NCI-H446 treated with DMSO at 0.1 percent for 48 hours (cell line): ENCODE measurements at places on chromosomes 7 and 10.

DNA sequence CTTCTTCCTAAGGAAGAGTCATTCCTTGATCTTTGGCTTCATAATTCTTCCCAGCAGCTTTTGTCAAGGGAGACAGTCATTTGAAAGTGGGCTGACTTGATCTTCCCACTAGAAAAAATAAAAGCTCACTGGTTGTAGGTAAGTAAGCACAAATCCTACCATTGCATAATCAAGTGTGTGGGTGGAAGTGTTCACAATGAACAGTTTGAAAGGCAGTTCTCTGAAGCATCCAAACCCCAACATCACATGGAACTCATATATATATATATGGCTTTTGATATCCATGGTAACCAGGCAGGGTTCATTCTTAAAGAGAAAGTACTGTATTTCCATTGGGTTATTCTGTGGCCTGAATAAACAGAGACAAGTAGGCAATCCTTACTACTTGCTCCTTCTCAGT, 51.6 kb downstream of the ARMH3 start:
- no peak for DNase-seq

DNA sequence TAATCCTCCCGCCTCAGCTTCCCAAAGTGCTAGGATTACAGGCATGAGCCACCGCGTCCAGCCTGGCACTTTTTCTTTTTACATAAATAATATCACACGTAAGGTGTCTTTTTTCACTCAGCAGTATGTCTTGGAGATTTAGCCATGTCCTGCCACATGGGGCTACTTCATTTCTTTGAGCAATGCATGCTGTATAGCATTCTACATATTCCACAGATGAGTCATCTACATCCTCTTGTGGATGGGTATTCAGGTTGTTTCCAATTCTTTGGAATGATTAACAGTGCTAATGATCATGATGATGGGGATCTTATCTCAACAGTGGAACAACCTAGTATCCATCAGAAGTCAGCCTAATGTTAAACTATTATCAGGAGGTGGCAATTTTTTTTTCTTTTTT, 50.8 kb downstream of the ZNF503 start:
- no peak for DNase-seq

GRCh38 chr10:14010769-14011574, 319.8 kb downstream of the FRMD4A start:
- no peak for DNase-seq

DNA sequence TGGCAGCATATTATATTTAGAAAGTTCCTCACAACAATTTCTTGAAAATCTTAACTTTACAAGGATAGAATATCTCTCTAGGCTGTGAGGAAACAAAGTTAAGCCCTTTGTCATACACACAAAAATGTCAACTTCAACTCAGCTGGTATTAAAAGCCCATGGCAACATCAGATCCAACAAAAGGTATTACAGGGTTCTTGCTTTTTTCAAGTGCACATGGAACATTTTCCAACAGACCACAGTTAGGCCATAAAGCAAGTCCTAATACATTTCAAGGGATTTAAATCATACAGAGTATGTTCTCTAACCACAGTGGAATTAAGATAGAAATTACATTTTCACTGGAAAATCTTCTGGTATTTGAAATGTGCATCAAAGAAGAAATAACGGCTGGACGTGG, 71.9 kb upstream of the OIT3 start:
- DNase-seq = no peak

- no peak for DNase-seq
Observed at GRCh38 chr10:98086837-98087708, 47.4 kb upstream of the R3HCC1L start.

GRCh38 chr7:30225863-30226613, 58.4 kb upstream of the ZNRF2 start:
- peak; percentile 56 for DNase-seq

GRCh38 chr7:99693427-99694200, 13.8 kb upstream of the CYP3A5 start:
- DNase-seq = no peak

- no peak for DNase-seq
Observed at GRCh38 chr10:9023206-9023605, 968.7 kb downstream of the GATA3 start.

- DNase-seq = no peak
Observed at GRCh38 chr7:52500841-52501240, 534.6 kb upstream of the POM121L12 start.

DNA sequence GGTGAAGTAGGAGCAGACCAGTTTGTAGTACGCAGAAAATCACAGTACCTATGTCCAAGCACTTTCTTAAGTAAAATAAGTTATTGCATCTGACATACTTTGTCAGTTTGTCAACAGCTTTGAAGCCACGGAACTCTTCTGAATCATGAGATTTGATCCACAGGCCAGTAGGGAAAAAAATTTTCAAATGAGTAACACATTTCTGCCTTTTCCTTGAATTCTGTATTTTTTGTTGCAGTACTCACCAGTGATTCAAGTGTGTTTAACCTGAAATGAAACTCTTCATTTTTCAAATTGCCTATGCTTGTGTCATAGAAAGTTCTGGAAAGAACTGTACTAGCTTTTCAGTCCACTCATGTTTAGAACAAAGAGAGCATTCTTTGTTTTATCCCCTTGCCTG, 337.7 kb downstream of the GATA3 start:
- DNase-seq = no peak

- no peak for DNase-seq
Observed at GRCh38 chr7:156865493-156865892, 27.5 kb downstream of the LMBR1 start.

- no peak for DNase-seq
Observed at GRCh38 chr7:95245828-95246500, 78.4 kb downstream of the PON1 start.

DNA sequence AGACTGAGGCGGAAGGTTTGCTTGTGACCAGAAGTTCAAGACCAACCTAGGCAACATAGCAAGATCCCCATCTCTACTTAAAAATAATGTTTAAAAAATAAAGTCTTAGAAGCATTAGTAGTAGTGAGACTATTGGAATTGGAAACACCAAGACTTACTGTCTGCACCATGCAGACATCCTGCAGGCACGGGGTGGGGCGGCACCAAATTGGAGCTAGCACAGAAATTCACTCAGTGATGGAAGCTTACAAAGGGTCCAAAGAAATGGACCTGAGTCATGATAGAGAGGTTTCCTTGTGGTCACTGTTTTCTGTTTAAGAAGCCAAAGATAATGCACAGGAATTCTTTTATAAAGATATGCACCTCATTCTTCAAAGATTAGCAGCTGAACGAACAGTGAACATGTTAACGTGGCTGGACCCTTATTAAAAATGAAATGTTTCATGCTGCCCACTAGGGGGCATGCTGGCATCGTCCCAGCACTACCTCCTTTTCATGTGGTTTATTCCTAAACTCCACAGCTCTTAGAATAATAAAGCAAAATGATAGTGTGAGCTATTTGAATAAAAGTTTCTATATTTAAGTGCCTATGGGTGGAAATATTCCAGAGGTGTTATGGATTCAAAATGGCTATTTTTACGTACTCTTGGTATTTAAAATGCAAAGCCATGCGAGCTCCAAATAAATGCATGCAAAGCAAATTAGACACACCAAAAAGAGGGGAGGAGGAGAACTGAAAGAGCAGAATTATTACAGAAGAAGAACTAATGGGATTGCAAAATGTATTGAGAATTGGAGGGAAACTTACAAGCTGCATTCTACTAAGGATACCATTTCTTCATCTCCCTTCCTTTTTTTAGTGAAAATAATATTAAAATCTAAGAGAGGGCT, 28.6 kb downstream of the PDSS1 start:
- DNase-seq = peak; percentile 17

DNA sequence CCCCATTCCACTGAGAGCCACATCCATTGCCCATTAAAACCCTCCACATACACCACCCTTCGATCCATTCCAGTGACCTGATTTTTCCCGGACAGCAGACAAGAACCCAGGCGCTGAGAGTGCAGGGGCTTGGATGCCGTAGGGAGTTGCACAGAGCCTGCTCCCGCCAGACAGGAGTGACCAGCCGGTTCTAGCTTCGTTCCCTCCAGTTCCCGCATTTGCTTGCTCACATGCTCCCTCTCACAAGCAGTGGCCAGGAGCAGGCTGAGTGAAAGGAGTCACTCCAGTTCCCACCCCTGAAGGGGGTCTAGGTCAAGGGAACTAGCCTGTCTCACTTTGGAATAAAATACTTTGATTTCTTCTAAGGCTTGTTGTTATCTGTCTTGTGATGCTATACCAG, 119.5 kb downstream of the SKIDA1 start:
- DNase-seq = no peak

- DNase-seq = peak; percentile 91
Observed at GRCh38 chr7:124630395-124630794, 135.2 kb downstream of the GPR37 start.

DNA sequence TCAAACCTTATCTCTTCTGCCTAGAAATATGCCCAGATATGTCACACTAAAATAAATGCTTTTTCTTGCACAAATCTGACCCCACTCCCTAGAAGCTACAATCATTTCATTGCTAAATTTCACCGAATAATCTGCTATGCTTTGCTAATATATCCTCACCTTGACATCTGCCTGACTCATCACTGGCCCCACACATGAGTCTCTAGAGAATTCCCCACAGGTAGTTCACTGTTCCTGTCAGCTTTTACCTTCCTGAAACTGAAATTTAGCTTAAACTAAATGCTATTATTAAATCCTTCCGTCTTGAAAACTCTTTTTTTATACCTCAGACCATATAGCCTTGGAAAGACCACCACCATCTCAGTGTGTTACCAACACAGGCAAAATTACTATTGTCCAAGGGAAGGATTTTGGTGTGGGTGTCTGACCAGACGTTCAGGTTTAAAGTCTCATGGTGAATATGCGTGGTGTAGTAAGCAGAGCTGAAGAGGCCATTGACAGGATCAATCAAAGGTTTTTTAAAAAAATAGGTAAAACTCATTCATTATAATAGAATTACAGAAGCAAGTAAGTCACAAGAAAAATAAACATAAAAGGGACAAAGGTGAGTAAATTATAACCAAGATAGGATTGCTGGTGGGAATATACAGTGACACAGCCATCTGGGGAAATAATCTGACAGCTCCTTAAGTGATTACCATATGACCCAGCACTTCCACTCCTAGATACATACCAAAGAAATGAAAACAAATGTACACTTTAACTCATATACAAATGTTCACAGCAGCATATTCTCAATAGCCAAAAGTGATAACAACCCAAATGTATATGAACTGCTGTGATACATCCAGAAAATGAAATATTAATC, 173.5 kb downstream of the KMT2E start:
- DNase-seq = no peak

GRCh38 chr7:132942701-132943100, 139.2 kb downstream of the CHCHD3 start:
- DNase-seq = peak; percentile 20

DNA sequence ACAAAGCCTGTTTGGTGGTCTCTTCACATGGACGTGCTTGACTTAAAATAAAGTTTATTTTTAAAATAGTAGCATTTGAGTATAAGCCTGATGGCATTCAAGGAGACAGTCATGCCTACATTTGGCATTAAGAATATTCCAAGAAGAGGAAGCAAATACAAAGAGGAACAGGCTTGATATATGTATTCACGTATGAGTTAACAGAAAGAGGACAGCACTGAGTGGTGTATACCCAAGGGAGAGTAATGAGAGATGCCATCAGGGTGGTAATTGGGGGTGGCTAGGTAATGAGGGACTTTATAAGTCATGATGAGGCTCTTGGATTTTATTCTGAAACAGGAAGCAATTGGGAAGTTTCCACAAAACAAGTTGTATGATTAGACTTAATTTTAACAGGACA, 363.3 kb downstream of the SEMA3D start:
- no peak for DNase-seq

DNA sequence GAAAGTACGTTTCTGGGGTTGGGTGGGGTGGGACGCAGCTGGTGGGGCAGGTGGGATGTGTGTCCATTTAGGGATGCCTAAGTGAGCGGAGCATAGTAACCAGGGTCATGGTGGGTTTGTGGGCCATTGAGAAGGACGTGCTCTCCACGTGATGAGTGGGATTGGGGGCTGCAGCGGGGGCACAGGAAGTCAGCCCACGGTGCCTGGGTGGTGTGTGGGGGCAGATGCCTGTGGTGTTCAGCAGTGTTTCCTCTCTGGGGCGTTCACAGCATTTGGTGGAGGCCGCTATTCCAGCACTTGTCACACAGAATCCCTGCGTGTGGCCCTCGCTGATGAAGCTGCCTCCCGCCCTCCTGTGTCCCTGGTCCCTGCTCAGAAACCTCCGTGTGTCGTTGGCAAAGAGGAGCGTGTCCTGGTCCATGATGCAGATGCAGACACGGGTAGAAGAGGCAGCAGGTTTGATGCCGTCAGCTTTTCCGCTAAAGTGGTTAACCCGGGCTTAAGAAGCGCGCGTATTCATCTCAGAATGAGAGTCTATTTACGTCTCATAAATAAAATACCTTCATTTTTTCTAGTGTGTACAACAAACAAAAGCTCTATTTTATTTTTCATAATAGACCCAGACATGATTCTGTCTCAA, 274.2 kb downstream of the ADARB2 start:
- no peak for DNase-seq

DNA sequence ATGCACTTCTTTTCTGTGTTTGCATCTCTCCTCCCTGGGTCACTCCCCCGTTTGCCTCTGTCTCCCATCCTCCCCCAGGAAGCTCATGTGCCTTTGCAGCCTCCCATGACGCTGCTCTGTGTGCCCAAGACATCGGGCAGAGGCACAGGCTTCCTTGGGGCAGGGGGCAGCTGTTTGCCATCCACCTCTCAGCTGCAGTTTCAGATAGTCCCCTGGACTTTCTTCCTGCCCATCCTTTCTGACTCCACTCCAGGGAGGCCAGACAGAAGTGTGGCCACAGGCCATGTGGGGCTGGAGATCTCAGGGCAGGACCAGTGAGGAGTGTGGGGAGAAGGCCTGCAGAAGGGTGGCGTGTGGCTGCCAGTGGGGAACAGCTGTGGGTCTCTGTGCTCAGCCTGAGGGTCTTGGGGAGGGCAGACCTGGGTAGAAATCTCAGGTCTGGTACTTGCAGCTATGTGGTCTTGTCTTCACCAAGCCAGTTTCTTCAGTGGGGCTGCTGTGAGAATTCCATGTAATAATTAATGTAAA, 10.6 kb upstream of the SAMD8 start:
- DNase-seq = no peak

GRCh38 chr7:47574482-47575329, 7.2 kb downstream of the TNS3 start:
- DNase-seq = no peak

DNA sequence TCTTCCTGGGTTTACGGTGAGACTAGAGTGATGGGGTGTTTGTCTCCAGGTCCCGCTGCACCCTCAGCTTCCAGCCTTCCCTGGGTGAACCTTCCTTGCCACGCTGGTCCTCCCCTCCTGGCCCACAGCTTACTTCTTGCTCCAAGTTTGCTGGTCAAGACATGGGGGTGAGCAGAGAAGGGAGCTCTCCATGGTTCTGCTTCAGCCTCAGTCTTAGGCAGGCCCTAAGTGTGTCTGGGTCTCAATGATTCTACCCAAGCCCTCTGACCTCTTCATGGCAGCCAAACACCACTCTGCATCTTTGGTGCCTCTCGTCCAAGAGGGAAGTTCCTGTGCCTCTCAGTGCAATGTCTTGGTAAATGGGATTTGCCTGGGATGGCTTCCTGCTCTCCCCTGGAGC, 356.5 kb upstream of the KLF6 start:
- DNase-seq = no peak
